ENCODE measurements at places on chromosomes 16 and 17.

DNA sequence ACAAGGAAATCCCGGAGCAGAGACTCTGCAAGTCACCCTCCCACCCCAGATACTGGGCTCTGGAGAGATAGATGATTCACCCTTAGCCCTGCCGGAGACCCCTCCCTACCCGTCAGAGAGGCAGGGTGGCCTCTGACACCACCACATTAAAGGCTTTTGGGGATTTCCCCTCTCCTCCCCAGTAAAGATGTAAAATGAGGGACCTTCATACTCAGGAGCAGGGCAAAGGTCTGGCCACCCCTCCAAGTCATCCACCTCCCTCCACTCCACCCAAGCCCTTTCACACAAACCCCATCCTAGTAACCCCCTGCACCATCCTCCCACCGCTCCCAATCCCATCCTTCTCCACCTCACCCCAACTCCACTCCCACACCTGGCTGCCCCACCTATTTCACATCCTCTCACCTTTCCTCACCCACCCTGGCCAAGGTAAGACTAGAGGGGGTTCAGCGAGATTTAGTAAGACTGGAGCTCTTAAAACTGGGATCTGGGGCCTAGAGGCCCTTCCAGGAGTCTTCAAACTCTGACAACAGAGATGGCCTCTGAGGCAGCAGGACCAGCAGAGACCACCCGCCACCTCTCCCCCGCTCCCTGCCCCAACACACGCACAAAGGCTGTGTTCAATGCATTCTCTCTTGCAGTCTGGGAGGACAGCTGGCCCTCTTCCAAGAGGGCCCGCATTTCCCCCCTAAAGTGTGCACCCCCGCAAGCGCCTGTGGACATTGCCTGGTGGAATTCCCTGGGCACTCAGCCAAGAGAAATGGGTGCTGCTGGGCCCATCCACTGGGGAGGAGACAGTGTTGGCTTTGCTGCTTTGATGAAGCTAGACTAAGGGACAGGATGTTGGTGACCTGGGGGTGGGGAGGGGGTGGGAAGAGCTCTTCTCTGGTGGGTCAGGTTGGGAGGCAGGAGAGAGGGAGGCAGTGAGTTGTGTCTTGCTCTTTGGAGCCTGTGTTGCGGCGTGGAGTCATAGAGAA is 1.1 kb downstream of the ABAT start:
- no peak for DNase-seq

DNA sequence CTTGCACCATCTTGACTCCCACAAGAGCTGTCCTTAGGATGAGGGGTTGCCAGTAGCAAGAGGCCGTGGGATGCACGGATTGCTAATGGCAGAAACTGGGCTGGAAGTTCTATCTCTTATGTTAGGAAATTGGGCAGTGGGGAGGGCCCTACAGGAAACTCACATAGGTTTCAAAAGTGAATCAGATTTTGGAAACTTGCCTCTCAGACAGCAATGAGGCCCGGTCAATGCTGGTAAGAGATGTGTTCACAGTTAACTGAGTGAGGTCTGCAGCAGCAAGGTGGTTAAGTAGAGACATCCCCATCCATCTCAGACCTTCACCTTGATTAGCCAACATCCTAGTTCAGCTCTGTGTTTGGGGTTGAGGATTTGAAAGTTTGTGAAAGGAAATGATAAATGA is 164.7 kb downstream of the ABCA8 start:
- no peak for DNase-seq

DNA sequence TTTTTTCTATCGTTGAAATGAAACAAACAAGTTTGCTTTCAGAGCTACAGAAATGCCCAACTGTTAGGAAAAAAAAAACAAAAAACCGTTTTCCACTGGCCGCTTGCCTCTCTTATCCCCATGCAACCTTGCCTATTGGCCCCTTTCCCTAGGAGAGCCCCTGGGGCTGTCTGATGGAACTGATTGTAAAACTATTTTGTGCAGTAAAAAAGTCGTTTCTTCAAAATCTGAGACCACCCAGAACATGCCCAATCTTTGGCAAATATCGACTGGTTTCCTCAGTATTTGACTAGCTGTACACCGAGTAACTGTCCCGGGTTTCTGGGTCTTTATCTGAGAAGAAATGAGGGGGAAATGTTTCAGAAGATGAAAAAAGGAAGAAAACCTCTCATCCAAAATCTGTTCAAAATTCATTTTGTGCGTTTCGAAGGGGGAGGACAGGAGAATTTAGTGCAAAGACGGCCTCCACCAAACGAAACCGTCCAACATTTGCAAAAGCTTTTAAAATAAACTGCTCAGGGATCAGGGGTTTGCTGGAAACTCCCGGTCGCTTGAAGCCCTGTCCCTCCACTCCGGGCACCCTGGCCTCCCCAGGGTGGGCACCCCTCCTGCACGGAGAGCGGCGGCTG is 1.1 kb upstream of the GNAO1 start:
- DNase-seq, result no peak

GRCh38 chr17:79974566-79975497 is 60.8 kb downstream of the TBC1D16 start:
- DNase-seq, result no peak

GRCh38 chr17:78399693-78400144 is 21.3 kb downstream of the PGS1 start:
- DNase-seq, result no peak

DNA sequence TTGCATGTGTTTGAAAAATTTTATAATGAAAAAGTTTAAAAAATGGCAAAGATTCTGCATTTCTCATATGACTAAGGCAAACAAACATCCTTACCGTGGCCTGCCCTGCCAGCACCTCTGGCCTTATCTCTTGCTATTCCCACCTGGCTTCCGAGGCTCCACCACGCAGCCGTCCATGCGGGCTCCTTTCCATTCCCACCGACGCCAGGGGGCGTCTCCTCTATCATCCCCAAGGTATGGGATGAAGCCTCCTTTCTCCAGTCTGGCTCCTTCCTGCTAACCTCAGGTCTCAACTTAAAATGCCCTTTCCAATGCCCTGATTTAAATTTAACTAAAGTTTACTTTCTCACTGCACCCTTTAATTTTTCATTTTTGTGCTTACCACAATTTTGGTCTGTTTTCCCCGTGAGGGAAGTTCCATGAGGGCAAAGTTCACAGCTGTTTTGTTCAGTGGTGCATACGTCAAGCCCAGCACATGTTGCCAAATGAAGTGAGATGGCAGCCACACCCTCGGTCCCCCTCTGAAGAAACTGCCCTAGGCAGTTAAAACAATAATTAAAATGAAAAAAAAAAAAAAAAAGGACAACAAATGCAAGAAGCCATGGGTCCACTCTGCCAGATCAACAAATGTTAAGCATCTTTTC is 13.3 kb upstream of the SDK2 start:
- no peak for DNase-seq

- no peak for DNase-seq
Measured at GRCh38 chr16:55569025-55569424, 2.5 kb downstream of the CAPNS2 start.
